ENCODE measurements at places on chromosomes 6 and 20.

- DNase-seq: peak; percentile 65
Observed at GRCh38 chr6:155530219-155530834, 74.7 kb upstream of the NOX3 start.

- DNase-seq: peak; percentile 59
Observed at GRCh38 chr6:147508042-147508865, at the start of gene SAMD5. Gene SAMD5, plus strand, starts transcription at chr6:147508690. Its CDS starts 239 bp downstream, at chr6:147508929.

GRCh38 chr6:117932676-117933075 lies 25.6 kb downstream of the SLC35F1 start:
- DNase-seq: no peak

- DNase-seq: no peak
Observed at GRCh38 chr6:89644864-89645263, 6.3 kb upstream of the LYRM2 start.

DNA sequence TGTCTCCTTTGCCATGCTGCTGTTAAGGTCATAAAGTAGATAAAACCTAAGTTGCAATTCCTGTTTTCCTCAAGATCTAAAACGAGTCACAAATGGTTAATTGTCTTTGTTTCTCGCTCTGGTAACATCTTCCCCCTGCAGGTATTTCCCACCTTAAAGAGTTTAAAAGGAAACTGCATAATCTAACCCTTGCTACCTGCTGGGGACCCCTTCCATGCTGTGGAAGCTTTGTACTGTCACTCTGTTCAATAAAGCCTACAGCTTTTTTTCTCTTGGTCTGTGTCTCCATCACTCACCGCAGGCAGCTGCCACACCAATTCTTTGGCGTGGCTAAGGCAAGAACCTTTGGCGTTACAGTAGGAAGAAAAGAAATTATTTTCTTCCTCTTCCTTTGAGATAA lies 117.7 kb upstream of the GJE1 start:
- DNase-seq: no peak

- no peak for DNase-seq
Observed at GRCh38 chr6:106050538-106050937, 35.6 kb upstream of the PRDM1 start.
